SHP77 (cell line): ENCODE measurements at places on chromosomes 16 and 17.
A peak's percentile ranks its signal among the peaks of the same experiment; 100 is the strongest.

DNA sequence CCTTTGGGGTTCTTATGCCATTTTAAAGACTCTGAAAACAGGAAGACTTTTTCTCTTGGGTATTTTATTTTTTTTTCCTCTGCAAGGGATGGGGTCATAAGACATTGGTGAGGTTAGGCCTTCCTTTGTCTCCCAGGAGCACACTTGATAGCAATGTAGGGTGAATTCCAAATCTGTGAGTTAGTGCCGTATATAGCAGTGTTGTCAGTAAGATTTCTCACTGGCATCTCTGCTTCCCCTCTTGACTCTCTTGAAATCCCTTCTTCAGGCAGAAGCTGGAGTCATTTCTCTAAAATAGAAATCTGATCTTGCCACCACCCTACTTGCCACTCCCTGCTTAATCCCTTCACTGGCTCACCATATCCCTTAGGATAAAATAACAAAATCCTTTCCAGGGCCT is 529.7 kb downstream of the WWOX start:
- DNase-seq, result no peak

DNA sequence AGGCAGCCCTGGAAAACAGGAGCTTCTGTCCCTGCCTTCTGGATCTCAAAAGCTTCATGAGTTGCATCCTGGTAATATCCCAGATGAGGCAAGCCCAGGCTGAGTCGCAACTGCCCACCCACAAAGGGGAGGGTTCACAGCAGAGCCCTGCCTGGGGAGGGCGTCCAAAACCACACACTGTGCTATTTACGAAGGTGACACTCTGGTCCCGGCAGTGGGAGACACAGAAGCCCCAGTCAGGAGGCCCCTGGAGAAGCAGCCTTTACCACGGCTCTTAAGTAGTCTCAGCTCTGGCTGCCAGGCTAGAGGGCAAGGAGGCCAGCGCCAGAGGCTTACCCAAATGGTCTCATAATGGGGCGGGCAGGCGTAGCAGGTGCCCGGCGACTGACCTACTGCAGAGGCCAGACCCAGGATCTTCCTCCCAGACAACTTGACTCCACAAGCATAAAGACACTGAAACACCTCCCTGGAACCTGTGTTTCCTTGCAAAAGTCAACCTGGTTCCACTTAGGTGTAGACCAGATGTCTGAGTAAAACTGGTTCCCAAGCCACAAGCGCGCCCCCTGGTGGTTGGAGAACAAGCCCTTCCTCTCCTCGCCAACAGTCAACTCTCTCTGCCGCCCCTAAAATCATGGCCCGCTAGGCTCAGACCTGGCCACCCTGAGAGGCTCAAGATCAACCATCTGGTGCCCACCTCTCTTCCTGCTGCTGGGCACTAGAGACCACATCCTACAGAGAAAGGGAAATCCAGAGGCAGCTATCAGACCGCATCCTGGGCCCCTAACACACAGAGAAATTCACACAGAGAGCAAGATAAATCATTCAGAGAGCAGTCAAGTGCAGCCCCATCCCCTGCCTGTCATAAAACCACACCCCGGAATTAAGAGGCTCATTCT is 5.2 kb downstream of the AXIN2 start:
- peak; percentile 26 for DNase-seq

- DNase-seq, result no peak
Measured at GRCh38 chr16:49757559-49758069, 98.3 kb downstream of the ZNF423 start.

DNA sequence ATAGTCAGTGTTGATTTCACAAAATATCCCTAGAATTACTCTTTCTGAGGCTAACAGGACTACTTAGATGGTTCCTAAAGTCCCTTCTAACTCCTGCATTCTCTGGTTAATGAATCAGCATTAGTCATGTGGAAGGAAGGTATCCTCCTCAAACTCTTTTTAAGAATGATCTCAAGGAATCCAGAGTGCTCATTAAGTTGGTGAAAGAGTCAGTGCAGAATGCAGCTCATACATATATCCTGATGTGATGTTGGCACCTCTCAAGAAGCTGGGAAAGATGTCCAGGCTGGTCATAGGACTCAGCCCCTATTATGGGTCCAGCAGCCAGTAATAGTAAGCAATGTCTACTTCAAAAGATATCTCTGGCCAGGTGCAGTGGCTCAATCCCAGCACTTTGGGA is 65.5 kb downstream of the PIGL start:
- DNase-seq, result no peak

DNA sequence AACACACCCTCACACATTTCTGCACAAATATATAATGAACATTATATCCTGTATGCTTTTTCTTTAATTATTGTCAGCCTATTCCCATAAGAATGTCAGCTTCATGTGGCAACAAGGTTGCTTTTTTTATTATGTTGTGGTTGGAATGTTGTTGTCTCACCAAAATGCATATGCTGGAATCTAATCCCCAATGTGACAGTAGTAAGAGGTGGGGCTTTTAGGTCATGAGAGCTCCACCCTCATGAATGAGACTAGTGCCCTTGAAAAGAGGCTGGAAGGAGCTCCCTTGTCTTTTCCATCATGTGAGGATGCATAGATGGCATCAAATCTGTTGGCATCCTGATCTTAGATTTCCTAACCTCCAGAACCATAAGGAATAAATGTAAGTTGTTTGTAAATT is 131.3 kb upstream of the IRX6 start:
- no peak for DNase-seq

DNA sequence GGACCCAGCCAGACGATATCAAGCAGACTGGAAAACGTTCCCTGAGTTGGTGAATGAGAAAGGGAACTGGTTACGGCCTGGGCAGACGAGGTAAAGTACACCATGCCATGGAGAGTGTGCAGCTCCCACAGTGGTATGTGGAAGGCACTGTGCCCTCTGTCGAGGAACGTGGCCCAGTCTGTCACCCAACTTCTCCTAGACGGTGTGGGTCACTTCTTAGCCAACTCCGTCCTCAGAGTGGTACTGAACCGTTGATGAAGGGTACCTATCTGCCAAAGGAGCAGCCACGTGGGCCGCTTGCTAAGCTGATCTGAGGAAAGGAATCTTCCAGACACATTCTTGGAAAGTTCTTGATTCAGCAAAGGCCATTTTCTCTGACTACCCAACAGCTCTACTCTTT is 56.0 kb upstream of the AXIN2 start:
- DNase-seq, result no peak

DNA sequence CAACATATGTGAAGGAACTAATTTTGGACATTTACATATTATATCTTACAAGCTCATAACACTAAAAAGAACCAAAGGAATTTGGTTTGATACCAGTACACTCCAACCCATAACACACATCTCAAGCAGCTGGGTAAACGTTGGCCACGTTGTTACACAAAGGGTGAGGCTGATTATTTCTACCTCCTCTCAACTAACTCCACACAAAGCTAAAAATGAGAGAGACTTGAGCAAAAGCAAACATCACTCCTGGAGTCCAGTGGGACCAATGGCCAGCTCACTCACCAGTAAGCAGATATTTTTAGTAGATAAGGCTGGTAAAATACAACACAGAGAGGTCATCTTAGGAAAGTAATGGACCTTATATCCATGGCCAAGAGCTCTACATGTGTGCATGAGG is 207.6 kb downstream of the MRTFB start:
- DNase-seq, result peak; percentile 29

DNA sequence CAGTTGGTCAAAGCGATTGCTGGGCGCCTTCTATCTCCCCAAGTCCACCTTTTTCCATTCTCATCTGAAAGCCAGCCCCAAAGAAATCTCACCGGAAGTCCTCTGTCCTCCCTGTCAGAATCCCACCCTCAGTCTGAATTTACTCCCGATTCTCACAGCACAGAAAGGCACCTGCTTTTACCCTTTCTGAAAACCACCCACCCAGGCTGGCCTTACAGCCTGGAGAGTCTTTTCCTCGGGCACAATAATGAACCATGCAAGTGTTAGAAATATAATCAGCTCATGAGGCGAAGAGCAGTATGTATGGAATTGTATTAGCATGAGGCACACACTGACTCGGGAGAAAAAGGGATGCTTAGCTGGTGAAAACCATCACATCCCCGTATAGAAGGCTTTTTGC is 1.2 kb upstream of the ZFHX3 start:
- peak; percentile 31 for DNase-seq

GRCh38 chr16:13148836-13149235 is 247.4 kb downstream of the SHISA9 start:
- peak; percentile 64 for DNase-seq

DNA sequence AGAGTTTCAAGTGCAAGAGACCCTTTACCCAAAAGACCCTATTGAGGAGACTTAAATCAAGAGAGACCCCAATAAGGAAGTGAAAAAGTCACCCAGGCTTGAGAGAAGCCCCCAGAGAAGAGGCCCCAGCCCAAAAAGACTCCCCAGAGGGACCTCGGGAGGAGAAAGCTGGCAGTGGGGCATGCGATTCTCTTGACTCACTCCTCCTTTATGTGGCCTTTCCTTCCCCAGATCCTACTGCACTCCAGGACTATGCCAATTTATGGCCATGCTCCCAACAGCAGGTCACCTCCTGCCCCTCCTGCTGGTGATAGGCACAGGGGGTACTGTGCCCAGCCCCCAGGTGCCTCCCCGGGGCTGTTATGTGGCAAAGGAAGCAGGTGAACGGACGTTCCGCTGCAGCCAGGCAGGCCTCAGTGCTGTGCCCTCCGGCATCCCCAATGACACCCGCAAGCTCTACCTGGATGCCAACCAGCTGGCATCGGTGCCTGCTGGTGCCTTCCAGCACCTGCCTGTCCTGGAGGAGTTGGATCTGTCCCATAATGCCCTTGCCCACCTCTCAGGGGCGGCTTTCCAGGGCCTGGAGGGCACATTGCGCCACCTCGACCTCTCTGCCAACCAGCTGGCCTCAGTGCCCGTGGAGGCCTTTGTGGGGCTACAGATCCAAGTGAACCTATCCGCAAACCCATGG is 16.3 kb downstream of the LRRC3C start:
- DNase-seq, result no peak

DNA sequence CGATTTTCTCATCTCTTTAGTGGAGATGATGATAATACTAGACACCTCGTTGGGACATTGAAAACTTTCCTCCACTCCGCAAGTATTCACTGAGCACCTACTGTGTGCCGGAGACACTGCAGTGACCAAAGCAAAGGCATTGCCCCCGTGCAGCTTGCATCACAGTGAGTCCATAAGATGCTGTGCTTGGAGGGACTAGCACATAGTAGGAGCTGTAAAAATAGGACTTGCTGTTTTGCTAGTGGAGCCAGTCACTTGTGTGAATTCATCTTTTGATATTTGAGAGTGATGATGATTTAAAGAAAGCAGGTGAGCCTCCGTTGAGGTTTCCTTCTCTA is 5.3 kb upstream of the MAP2K3 start:
- DNase-seq, result no peak

DNA sequence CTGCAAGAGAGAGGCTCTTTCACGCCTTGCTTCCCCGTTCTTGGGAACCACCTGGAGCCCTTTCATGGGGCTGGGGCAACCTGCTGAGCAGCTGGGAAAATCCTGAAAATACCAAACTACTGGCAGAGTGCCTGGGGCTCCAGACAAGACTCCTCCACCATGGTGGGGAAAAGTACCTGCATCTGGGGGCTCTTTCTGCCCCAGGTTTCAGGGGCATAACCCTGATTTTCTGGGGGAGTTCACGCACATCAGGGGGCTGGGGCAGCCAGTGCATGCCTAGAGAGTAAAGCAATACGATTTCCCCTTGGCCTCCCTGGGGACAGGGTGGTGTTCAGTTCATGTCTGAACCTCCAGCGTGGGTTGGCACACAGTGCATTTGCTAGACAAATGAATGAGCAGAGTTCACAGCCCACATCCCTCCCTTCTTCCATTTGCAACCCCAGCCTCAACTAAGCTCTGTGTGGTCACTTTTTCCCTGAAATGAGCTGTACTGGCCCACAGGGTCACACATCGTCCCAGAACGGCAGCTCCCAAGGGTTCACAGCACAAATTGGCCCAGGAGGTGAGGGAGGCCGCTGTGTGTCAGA is 5.2 kb upstream of the CDC42EP4 start:
- DNase-seq, result no peak

DNA sequence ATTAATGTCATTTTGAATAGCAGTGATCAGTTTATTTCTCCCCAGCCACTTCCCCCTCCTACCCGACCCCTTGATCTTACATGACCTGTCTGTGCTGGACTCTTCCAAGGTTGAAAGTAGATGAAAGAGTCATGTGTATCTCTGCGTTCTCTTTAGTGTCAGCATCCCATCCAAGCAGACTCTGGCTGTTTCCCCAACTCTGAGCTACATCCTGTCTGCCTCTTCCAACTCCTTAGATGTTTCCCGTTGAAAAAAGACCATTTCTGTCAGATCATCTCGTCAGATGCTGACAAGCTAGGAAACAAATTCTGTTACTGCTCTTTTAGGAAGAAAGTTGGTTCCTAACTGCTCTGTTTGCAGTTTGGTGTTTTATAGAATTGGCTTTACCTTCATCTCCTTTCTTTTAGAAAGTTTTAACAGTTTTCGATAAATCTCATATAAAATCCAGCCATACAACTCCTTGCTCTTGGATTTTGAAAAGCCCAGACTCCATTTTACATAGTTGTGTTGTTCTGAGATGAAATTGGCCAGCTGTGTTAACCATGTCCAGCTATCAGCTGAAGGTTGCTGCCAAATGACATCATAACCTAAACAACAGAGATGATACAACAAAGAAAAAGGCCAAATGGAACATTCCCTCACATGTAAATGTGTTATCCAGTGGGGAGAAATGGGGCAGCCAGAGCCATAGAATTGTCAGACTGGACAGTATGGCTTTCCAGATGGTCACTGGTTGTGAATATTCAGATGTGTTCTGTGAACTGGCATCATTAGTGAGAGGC is 43.5 kb downstream of the CYB561 start:
- no peak for DNase-seq

DNA sequence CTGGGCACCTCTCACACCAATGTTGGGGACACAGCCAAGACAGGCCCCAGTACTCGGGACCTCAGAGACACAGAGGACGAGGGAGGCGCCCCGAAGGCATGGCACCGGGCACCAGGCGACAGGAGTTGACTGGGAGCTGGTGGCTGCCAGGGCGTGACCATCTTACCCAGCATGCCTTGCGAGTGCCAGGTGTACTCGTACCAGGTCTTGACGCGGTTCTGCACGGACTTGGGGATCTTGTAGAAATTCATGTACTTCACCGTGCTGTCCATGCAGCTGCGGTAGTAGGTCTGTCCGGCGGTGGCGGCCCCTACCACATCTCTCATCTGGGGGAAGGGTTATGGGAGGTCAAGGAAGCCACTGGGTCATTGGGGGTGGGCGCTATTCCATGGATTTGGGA is 67.3 kb downstream of the CNGB1 start:
- no peak for DNase-seq

DNA sequence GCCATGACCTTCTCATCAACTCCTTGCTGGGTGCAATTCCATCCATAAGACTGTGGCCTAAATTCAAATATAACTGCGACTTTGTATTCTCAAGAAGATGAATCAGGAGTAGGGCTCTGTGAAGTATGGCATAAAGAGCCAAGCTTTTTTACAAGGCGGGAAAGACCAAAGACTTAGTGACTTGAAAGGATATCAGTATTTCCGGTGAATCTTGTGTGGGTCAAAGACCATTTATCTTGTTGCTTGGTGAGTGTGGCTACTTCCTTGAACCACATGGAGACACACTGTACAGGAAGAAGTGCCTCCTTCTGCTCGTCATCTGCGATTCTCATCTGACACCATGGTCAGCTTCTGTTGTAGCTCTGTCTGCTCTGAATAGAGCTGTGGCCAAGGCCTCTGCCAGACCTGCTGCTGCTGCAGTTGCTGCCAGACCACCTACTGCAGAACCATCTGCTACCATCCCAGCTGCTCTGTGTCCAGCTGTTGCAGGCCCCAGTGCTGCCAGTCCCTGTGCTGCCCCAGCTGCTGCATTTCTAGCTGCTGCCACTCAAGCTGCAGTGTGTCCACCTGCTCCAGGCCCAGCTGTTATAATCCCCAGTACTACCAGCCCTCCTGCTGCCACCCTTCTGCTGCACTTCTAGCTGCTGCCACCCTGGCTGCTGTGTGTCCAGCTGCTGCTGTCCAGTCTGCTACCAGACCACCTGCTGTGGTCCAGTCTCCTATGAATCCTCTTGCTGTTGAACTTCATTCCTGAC is 6.1 kb upstream of the KRTAP2-4 start:
- no peak for DNase-seq
